Hepatocyte (in vitro differentiated cells): ENCODE measurements at places on chromosomes 5 and 9.

DNA sequence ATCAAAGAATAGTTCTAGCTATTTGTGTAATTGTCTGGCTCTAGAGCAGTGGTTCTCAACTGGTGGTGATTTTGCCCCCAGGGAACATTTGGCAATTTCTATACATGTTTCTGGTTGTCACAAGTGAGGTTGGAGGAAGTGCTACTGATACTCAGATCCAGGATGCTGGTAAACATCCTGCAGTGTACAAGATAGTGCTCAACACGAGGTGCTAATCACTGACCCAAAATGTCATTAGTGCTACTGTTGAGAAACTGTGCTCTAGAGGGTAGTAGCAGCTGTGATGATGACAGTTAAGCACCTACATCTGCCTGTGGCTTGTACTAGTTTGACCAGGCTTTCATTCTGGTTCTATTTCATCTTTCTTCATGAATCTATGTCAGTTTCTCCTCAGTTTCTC is 22.1 kb downstream of the LRRC19 start:
- no peak for DNase-seq

- no peak for DNase-seq
Observed at GRCh38 chr9:87685441-87685840, 40.5 kb upstream of the CTSL start.

DNA sequence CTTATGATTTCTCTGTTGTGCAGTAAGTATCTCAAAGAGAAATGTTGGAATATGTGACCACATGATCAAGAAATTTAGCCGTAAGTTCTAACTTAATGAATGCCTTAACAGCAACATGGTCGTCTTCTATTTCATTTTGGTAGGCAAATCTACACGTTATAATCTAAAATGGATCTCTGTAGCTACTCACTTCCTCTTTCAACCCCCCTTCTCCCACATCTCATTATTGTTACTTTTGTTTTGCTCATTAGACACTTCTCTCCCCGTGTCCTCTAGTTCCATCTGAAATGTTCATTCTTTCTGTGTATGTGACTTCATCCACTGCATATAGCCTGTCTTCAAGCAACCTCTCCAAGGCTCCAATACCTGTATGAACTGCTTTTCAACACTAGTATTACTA is 27.1 kb upstream of the LPAR1 start:
- no peak for DNase-seq

DNA sequence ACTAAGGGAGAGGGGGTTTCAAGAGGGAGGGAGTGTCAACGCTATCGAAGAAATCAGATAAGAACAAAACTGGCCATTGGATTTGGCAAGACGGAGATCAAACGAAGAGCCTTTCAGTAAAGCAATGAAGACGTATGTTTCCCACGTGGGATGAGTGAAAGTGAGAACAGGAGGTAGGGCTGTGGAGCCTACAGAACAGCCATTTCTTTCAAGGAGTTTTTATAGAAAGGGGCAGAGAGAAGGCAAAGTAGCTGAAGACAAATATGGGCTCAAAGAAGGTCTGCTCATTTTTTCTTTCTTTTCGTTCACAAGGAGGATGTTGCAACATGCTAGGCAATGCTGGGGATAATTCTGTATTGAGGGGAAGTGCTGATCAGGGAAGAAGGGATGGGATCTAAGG is 98.3 kb downstream of the SUSD1 start:
- DNase-seq, result no peak

GRCh38 chr9:131270171-131271015 is 5.9 kb downstream of the FAM78A start:
- DNase-seq, result no peak

GRCh38 chr5:103033696-103034095 is 86.2 kb downstream of the GIN1 start:
- no peak for DNase-seq

DNA sequence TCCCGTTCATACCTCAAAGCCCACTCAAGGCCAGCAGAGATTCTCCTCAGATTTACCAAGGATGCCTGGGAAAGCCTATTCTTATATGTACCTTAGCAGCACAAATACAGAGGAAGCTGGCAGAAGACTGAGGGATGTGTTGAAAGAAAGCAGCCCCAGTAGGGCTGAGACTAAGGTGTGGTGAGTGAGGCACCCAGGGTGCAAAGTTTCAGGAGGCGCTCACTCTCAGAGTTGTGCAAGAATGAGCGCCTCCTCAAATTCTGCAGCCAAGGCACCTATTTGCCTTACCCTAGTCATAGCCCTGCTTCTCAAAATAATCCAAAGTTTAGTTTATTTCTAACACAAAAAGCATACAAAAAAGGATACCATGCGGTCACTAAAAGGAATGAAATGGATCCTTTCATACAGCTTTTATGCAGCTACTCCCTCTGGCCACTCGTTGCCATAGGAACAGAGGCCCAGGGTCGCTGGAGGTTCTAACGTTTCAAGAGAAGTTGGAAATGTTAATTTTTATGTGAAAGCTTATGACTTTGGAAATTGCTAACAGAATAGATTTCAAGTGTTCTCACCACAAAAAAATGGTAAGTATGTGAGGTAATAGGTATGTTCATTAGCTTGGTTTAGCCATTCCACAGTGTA is 79.7 kb upstream of the SMIM23 start:
- DNase-seq, result no peak

- peak; percentile 49 for DNase-seq
Observed at GRCh38 chr9:18824095-18824666, 208.8 kb downstream of the SAXO1 start.

DNA sequence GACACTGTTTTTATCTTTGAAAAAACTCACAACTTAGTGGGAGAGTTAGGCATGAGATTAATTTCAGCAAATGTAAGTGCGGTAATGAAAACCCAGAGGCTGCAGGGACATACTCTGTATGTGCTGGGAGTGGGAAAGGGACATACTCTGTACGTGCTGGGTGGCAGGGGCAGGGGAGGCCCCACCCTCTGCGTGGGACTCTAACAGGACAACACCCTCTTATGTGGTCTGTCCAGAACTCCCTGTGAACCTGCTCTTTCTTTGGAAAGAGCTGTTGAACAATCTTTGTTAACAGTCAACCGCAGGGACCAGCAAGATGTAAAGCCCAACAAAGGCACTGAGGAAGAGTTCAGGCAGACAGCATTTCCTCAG is 2.4 kb downstream of the MLANA start:
- DNase-seq, result no peak

DNA sequence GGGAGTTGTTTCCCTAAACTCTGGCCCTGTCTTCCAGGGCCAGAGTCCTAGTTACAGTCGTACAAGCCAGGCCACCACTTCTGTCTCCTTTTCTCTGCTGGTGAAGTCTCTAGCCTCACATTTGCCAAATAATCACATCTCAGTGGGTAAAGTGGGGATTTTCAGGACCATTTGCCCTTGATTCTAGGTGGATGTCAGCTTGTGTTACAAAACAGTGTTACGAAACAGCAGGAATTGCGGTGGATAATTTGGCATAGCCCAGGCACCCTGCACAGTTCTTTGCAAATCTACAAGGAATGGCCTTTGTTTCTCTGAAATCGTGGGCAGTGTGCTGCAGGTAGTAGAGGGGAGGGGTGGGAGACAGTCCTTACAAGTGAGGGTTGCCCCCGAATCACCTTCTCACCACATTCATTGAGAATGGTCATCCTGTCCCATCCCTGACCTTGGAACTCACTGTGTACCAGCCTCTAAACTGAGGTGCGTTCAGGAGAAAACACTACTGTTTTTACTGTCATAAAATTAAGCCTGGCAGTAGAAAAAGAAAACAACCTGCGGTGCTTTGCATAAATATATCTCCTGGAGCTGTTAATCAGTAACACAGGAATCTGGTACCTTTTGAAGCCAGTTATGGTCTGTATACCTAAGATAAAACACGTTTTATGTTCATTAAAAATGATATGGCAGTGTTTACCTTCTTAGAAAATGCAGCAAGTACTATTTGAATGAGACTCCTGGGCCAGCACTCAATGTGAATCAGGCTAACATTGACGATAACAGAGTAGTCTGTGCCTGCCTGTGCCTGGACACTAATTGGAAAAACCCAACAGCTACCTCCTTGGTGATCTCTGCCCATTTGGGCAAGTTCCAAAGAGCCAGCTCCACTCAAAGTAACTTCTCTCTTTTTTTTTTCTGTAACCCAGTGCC is 44.3 kb downstream of the CYSTM1 start:
- no peak for DNase-seq

- no peak for DNase-seq
Observed at GRCh38 chr9:8844549-8844948, 1045.0 kb upstream of the DMAC1 start.

- no peak for DNase-seq
Observed at GRCh38 chr9:81293651-81294050, 395.7 kb downstream of the TLE1 start.

DNA sequence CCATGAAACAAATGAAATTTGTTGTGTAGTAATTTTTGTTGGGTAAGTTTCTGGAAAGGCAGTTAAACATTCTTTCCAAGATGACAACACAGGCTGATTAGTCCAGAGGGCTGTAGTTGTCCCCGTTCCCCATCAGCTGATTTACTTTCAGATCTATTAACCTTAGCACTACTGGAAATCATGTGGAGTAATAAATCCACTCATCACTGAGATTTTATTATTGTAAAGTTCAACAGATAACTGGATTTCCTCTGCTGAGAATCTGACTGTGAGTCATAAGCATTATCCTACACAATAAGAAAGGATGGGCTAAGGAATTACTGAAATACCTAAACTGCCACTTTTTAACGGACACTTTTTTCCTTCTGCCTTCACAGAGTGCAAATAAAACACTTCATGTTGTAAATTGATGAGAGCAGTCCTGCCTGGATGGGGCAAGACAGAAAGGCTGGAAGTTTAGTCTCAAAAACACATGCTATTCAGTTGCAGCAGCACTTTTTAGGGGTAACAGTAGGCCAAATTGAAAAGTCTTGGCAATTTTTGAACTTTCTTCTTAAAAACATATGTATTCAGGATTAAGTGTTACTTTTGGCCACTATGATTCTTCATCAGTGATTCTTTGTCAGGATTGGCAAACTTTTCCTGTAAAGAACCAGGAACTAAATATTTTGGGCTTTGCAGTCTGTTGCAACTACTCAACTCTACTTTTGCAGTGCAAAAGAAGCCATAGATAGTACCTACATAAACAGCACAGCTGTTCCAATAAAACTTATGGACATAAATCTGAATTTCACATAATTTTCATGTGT is 7.0 kb downstream of the STOM start:
- DNase-seq, result peak; percentile 73

DNA sequence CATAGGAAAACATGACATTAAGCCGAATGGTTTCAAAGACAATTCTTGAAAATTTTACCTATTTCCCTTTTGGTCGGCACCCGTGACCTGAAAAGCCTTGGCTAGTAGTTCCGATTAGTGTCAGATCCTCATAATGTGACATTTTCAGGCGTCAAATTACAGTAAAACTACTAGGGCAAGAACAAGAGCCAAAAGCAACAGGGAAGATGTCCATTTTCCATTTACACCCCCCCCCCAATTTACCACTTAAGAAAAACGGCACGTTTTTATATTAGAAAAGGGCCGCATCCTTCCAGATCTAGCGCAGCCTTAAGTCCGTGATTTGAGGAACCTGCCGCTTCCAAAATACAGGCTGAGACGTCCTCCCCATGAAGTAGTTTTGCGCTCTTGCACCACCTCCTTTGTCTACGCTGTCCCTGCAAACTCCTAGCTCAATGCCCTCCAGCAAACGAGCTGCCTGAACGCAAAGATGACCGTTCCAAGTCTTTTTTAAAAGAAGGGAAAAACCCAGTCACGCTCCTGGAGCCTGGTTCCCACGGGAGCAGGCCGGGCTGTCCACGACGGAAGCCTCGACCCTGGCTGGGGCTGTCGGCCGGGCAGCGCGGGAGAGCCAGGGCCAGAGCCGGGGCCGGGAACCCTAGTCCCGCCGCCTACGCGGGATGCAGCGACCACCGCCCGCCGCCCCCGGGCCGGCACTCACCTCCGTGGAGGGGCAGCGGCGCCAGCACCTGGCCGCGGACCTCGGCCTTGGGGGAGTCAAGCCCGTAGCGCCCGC is 616 bp downstream of the RNF130 start:
- DNase-seq, result peak; percentile 58

- no peak for DNase-seq
Observed at GRCh38 chr5:151647320-151647861, 39.3 kb downstream of the SPARC start.

GRCh38 chr9:109246533-109246932 is 74.3 kb downstream of the EPB41L4B start:
- DNase-seq, result no peak
